ENCODE measurements at places on chromosomes 7 and 10. TPM values are rescaled to one million over a fixed set of nuclear protein-coding genes. Genes with fewer than 3 reads are reported as not detected.
A peak's percentile ranks its signal among the peaks of the same experiment; 100 is the strongest.

The SPDYE1 gene
- total RNA-seq = not detected

The STAMBPL1 gene
- 43.5 TPM for total RNA-seq

The SH2D4B gene
- 0.23 TPM for total RNA-seq

The GALNT17 gene
- total RNA-seq = not detected

GRCh38 chr7:76317782-76318487 lies 15.5 kb downstream of the HSPB1 start:
- H3K4me3 ChIP-seq = peak overlapping the region; percentile 93
- no peaks in the 10 kb centered on the region for H3K27me3 ChIP-seq
- peaks cover 27% of the 10 kb centered on the region for H3K4me1 ChIP-seq
- H3K36me3 ChIP-seq = peaks cover 11% of the 10 kb centered on the region
- H3K27ac ChIP-seq = peak overlapping the region; percentile 100
- DNase-seq = peak; percentile 99

GRCh38 chr7:69698109-69698825 lies 100.0 kb downstream of the AUTS2 start:
- H3K27me3 ChIP-seq = no peaks in the 10 kb centered on the region
- H3K4me3 ChIP-seq = no peak overlapping the region
- H3K27ac ChIP-seq = no peak overlapping the region
- peaks cover 6% of the 10 kb centered on the region for H3K4me1 ChIP-seq

The DNAJB12 gene
- 32.5 TPM for total RNA-seq

- H3K4me3 ChIP-seq = no peak overlapping the region
- peaks cover 40% of the 10 kb centered on the region for H3K4me1 ChIP-seq
- no peak overlapping the region for H3K27ac ChIP-seq
- peak; percentile 55 for DNase-seq
- H3K27me3 ChIP-seq = no peaks in the 10 kb centered on the region
Observed at GRCh38 chr10:97411406-97411805, 10.3 kb upstream of the RRP12 start.

The LRRC17 gene
- not detected for total RNA-seq

GRCh38 chr10:84820120-84820519 lies 491.7 kb downstream of the CCSER2 start:
- H3K36me3 ChIP-seq = no peaks in the 10 kb centered on the region
- no peaks in the 10 kb centered on the region for H3K27me3 ChIP-seq
- no peaks in the 10 kb centered on the region for H3K4me1 ChIP-seq
- no peak overlapping the region for H3K4me3 ChIP-seq

DNA sequence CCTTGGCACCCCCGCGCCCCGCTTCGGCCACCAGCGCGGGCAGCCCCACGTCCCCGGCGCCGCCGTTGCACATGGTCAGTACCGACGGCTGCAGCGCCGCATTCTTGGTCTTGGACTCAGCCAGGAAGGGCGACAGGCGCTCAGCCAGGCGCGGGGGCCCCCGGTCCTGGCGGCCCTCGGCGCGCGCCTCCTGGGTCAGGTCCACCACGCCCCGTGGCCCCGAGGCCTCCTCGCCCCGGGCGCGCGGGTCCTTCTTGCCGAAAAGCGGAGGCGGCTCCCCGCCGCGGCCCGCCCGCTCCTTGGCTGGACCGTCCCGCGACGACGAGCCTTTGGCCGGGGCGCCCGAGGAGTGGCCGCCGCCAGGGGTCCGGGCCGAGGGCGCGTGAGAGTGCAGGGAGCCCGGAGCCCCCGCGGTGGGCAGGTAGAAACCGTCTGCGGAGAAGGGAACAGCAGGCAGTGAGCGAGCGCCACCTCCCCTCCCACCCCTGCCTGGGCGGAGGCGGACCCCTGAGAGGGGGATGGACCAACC lies 34.7 kb downstream of the TNRC18 start:
- peaks cover 12% of the 10 kb centered on the region for H3K4me1 ChIP-seq
- peaks cover 42% of the 10 kb centered on the region for H3K36me3 ChIP-seq
- no peak overlapping the region for H3K27ac ChIP-seq

The VIPR2 gene
- 1.7 TPM for total RNA-seq

The ASAH2 gene
- 4.6 TPM for total RNA-seq

The CALHM3 gene
- not detected for total RNA-seq

GRCh38 chr10:48897441-48897790 lies 42.2 kb downstream of the LRRC18 start:
- no peak overlapping the region for H3K4me3 ChIP-seq
- H3K27ac ChIP-seq = no peak overlapping the region
- H3K4me1 ChIP-seq = no peaks in the 10 kb centered on the region
- no peaks in the 10 kb centered on the region for H3K36me3 ChIP-seq
- no peak for DNase-seq
- peaks cover 2% of the 10 kb centered on the region for H3K27me3 ChIP-seq

- peaks cover 17% of the 10 kb centered on the region for H3K36me3 ChIP-seq
- H3K27ac ChIP-seq = peak within 1 kb of the TSS; percentile 96
- peaks cover 31% of the 10 kb centered on the region for H3K4me1 ChIP-seq
- H3K4me3 ChIP-seq = peak within 1 kb of the TSS; percentile 91
- peaks cover 21% of the 10 kb centered on the region for H3K27me3 ChIP-seq
- peak; percentile 97 for DNase-seq
Observed at GRCh38 chr10:114821293-114821914, at the start of gene FHIP2A. TSS of gene FHIP2A (plus strand) at chr10:114821780. CDS start at chr10:114822079, 299 bp downstream.

The ZNF117 gene
- 3.6 TPM for total RNA-seq

- peak overlapping the region; percentile 88 for H3K27ac ChIP-seq
- DNase-seq = peak; percentile 80
- H3K4me1 ChIP-seq = peaks cover 74% of the 10 kb centered on the region
- H3K36me3 ChIP-seq = peaks cover 62% of the 10 kb centered on the region
- peak overlapping the region; percentile 82 for H3K4me3 ChIP-seq
Observed at GRCh38 chr7:139094596-139094995, 14.9 kb downstream of the ZC3HAV1 start.

The ASZ1 gene
- total RNA-seq = not detected

DNA sequence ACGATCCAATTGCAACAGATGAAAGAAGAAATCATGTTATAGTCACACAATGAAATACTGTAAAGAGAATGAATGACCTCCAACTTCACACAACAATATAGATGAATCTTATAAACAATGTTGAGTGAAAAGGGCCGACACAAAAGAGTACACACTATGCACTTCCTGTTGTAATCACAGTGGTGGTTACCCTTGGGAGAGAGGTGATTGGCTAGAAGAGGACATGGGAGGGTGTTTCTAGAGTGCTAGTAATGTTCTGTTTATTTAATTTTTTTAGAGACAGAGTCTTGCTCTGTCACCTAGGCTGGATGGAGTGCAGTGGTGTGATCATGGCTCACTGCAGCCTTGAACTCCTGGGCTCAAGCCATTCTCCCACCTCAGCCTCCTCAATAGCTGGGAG lies 82.5 kb downstream of the NDUFB2 start:
- DNase-seq = no peak
- no peak overlapping the region for H3K4me3 ChIP-seq
- peaks cover 17% of the 10 kb centered on the region for H3K36me3 ChIP-seq
- no peak overlapping the region for H3K27ac ChIP-seq
- H3K27me3 ChIP-seq = no peaks in the 10 kb centered on the region

- no peak overlapping the region for H3K4me3 ChIP-seq
- H3K27ac ChIP-seq = no peak overlapping the region
- H3K4me1 ChIP-seq = no peaks in the 10 kb centered on the region
- no peak for DNase-seq
- no peaks in the 10 kb centered on the region for H3K36me3 ChIP-seq
- no peaks in the 10 kb centered on the region for H3K27me3 ChIP-seq
Observed at GRCh38 chr10:132207536-132208461, 21.1 kb downstream of the DPYSL4 start.

DNA sequence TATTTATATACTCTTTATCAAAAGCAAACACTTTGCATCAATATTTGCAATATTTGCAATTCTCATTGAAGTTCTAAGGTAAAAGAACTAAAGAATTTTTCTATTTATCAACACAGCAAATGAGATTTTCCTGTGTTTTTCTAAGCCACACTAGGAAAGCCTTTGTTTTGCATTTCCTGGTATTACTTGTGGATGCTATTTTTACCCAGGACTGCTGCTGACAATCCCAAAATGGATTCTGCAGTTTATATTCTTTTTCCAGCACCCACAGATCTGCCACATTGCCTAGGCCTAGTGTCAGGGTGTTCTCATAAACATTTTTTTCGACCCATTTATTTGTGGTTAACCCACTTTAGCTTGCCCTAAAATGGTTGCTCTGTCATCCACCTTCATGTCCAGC lies 25.9 kb downstream of the LRRC17 start:
- H3K4me3 ChIP-seq = no peak overlapping the region
- no peaks in the 10 kb centered on the region for H3K27me3 ChIP-seq

- H3K27me3 ChIP-seq = no peaks in the 10 kb centered on the region
- H3K4me1 ChIP-seq = peaks cover 44% of the 10 kb centered on the region
- DNase-seq = no peak
- H3K36me3 ChIP-seq = peaks cover 84% of the 10 kb centered on the region
Observed at GRCh38 chr10:26738301-26738911, 40.9 kb downstream of the PDSS1 start.

The ACBD5 gene
- total RNA-seq = 23.4 TPM

- DNase-seq = peak; percentile 76
- H3K4me1 ChIP-seq = peaks cover 61% of the 10 kb centered on the region
- peak overlapping the region; percentile 82 for H3K27ac ChIP-seq
- H3K27me3 ChIP-seq = no peaks in the 10 kb centered on the region
Observed at GRCh38 chr10:69048103-69048502, 39.8 kb upstream of the SRGN start.

DNA sequence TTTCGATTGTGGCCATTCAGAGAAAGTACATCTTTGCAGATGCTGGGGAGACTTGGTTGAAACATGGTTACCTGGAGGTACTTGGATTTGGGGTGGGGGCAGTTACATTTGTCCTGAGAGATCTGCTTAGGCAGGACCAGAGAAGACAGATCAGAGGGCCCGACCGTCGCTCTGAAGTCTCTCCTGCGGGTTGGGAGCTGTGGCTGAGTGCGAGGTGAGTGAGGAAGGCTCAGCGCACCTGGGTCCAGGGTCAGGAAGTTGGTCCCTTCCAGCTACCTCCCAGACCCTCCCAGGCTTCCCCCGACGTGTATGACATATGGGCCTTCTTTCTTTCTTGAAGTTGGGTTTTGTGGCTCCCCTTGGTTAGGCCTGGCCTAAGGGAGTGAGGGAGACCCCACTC lies 56.3 kb downstream of the LHPP start:
- H3K4me3 ChIP-seq = no peak overlapping the region
- no peaks in the 10 kb centered on the region for H3K36me3 ChIP-seq
- no peak overlapping the region for H3K27ac ChIP-seq

The NEURL1 gene
- total RNA-seq = 2.8 TPM

The ZNF679 gene
- not detected for total RNA-seq

The CRYGN gene
- total RNA-seq = not detected

DNA sequence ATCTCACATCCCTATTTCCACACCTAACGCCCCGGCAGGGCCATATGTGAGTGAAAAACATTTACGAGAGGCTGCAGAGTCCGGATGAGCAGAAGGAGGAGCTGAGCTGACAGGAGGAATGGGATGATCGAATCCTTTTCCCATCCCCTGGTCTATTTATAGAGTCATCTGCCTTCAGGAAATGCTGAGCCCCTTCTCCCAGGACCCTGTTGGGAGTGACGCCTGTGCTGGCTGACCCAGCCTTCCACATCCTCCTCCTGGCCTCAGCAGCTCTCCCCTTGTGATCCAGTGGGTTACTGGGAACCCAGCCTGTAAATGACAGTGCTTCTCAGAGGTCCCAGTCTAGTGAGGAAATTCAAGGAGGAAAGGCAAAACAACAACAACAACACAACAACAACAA lies 16.6 kb downstream of the DENND2A start:
- H3K36me3 ChIP-seq = no peaks in the 10 kb centered on the region
- no peak for DNase-seq
- no peak overlapping the region for H3K27ac ChIP-seq
- H3K4me1 ChIP-seq = no peaks in the 10 kb centered on the region
- H3K4me3 ChIP-seq = no peak overlapping the region

The SORCS3 gene
- not detected for total RNA-seq

GRCh38 chr10:8369666-8370065 lies 315.2 kb downstream of the GATA3 start:
- no peak for DNase-seq
- H3K27me3 ChIP-seq = no peaks in the 10 kb centered on the region
- H3K4me1 ChIP-seq = peaks cover 19% of the 10 kb centered on the region
- peaks cover 5% of the 10 kb centered on the region for H3K36me3 ChIP-seq

The CALML5 gene
- not detected for total RNA-seq

The PPP1R3A gene
- not detected for total RNA-seq

- H3K36me3 ChIP-seq = peaks cover 30% of the 10 kb centered on the region
- no peak overlapping the region for H3K27ac ChIP-seq
- DNase-seq = no peak
- H3K27me3 ChIP-seq = no peaks in the 10 kb centered on the region
- peaks cover 64% of the 10 kb centered on the region for H3K4me1 ChIP-seq
Observed at GRCh38 chr10:32338262-32338661, 8.7 kb downstream of the EPC1 start.

The RET gene
- 0.12 TPM for total RNA-seq

GRCh38 chr7:29090836-29091601 lies 55.3 kb downstream of the CPVL start:
- H3K4me1 ChIP-seq = peaks cover 8% of the 10 kb centered on the region
- no peak for DNase-seq
- H3K36me3 ChIP-seq = no peaks in the 10 kb centered on the region

- H3K27ac ChIP-seq = no peak overlapping the region
- DNase-seq = no peak
- peaks cover 9% of the 10 kb centered on the region for H3K27me3 ChIP-seq
- no peak overlapping the region for H3K4me3 ChIP-seq
- H3K4me1 ChIP-seq = no peaks in the 10 kb centered on the region
Observed at GRCh38 chr7:71131256-71132126, 453 bp upstream of the GALNT17 start.

- no peaks in the 10 kb centered on the region for H3K36me3 ChIP-seq
- no peak overlapping the region for H3K27ac ChIP-seq
- no peaks in the 10 kb centered on the region for H3K4me1 ChIP-seq
Observed at GRCh38 chr7:113371416-113372043, 253.2 kb upstream of the SMIM30 start.

DNA sequence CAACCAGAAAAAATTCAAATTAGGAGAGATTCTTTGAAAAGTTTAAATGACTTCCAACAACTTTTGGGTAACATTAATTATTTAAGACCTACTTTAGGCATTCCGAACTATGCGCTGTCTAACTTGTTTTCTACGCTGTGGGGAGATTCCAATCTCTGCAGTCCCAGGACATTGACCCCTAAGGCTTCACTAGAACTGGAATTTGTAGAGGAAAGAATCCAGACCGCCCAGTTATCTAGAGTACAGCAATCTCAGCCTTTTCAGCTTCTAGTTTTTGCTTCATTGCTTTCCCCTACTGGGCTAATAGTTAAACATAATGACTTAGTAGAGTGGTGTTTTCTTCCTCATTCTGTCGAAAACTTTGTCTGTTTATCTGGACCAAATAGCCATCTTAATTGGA lies 14.9 kb upstream of the DDC start:
- H3K4me3 ChIP-seq = no peak overlapping the region
- no peaks in the 10 kb centered on the region for H3K4me1 ChIP-seq
- H3K36me3 ChIP-seq = no peaks in the 10 kb centered on the region
- no peak overlapping the region for H3K27ac ChIP-seq

- H3K4me3 ChIP-seq = no peak overlapping the region
- H3K4me1 ChIP-seq = no peaks in the 10 kb centered on the region
- no peaks in the 10 kb centered on the region for H3K36me3 ChIP-seq
- DNase-seq = no peak
- no peak overlapping the region for H3K27ac ChIP-seq
Observed at GRCh38 chr10:66572700-66573099, 353.1 kb upstream of the LRRTM3 start.

The HOXA11 gene
- not detected for total RNA-seq
